ENCODE measurements at places on chromosomes 1 and 21.
A peak's percentile ranks its signal among the peaks of the same experiment; 100 is the strongest.

DNA sequence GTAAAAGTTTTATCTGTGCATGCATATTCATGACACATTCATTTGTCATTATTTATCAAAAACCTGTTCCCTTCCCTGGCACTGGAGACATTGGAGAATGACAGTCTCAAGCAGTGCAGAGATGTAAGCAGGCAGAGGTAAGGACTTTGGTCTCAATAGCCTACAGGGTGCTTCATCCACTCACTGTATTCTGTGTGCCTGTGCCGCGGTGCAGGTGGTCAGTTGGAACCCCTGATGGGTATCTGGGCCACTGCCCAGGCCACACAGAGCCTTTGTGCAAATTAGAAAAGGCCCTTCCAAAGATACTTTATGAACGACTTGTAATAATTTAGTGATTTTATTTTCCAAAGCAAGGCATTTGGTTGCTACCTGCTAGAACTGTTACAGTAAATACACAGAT is 44.0 kb downstream of the CDC42 start:
- no peak for DNase-seq

- DNase-seq: no peak
These were observed 4.0 kb downstream of the PBX1 start for GRCh38 chr1:164562947-164563520.

- DNase-seq: no peak
These were observed 18.7 kb upstream of the FMO2 start for GRCh38 chr1:171166361-171166760.

DNA sequence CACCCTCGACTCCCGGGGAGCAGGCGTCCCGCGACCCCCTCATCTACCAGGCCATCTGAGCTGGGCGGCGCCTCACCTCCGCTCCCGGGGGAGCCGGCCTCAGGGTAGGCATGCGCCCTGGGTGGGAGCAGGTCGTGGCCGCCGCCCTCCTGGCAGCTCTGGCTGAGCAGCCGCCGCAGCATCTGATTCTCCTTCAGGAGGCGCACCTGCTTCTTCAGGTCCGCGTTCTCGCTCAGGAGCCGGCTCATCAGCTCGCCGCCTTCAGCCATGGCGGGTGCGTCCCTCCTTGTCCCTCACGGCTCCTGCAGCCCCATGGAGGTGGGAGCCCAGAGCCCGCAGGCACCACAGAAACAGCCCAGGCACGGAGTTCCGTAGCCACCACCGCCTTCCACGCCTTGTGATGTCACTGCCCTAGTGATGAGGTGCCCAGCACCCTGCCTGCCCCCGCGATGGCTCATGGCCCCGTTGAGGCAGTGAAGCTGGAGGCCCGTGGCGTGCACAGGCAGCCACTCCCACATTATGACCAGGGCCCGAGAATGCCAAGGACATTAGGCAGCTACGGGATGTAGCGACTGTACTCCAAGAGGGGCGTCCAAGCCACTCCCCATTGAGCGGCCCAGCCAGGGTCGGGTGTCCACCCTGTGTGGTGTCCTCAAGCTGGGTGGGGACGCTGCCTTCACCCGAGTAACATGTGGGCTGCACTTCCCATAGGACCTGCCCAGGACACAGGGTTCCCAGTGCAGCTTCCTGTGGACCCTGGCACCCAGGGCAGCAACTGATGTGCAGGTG is 1.5 kb downstream of the SPATC1L start:
- no peak for DNase-seq

- DNase-seq: no peak
These were observed 98.1 kb upstream of the NFIA start for GRCh38 chr1:60984062-60984799.

DNA sequence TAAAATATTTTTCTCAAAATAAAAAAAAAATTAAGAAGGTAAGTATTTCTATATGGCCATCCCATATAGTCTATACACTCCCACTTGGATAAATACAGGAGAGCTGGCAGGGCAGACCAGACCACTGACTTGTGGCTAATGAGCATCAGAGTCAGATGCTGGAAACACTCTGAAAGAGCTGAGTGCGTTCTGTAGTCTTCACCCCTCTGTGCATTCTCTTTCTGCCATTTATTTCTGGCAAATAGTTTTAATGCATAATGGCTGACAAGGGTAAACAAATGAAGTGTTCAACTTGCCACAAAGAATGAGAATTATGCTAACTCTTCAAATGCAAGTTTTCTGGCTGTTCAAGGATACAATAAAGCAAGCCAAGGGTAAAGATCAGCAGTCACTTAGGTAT is 191.7 kb downstream of the TTLL7 start:
- no peak for DNase-seq

DNA sequence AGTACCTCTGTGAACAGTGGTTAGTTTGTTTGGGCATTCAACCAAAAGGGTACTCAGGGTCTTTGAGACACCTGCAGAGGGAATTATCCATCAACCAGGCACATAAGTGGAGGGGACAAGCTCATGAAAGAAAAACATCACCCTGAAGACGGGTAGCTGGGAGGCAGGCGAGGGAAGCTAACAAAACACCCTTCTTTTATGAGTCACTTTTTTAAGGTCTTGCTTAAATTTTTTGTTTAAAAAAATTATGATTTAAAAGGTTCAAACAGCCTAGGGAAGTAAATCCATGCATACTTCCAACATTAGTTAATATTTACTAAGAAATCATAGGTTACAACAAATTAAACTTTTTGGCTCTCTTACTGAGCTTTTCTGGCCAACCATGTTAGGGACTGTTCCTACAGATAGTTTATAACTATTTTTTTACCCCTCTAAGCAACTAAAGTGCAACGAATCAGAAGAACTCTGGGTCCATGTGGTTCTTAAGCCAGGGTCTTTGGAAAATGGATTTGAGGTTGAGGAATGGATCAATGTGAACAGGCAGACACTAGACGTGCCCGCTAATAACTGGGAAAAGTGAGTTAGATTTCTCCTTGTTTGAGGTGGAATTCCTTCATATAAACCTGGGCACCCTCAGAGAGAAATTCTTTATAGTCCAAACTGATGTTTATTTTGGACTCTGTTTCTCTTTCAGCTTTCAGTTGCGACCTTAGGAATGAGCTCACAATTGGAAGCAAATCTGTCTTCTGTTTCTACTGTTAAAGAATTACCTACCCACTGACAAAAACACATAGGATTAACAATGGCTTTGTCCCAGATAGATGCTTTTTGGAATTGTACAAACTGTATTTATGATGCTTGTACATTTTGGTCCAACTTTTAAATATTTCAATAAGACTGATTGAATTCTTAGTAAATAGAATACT is 123.0 kb downstream of the LYPLAL1 start:
- no peak for DNase-seq

DNA sequence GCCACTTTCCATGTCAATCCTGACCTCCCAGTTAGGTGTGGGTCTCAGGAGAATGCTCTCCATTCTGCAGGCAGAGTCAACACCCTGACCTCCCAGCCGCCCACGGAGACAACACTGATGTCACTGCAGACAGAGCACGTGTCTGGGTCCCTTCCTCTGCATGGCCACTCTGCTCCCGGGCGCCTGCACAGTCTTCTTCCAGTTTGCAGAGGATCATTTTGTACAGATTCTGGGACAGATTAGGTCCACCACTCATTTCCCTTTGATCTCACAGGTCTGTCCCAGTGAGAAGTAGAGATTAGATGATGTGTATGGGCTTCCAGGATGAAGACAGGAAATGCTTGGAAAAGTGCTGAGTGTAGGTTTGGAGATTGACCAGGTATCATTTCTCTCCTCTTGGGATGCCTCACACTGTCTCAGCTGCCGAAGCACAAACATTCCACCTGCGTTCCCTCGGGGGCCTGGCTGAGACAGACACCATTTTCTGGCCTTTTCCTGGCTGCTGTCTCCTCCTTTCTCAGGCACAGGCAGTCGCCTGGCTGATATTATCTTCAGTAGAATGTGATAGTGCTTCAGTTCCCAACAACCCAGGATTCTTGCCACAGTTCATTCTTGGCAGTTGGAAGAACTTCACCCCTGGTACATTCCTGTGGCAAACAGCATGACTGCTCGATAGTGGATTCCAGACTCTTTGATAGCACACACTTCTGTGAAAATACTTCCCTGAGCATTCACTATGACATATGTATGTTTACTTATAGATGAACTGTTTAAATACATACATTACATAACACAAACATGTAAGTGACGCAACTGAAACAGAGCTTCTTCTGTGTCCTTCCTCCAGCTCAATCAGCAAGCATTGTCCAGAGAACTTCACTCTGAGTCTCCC is 7.9 kb downstream of the MYBPHL start:
- DNase-seq: no peak

- DNase-seq: no peak
These were observed 22.1 kb upstream of the ACTA1 start for GRCh38 chr1:229456016-229456415.

GRCh38 chr21:36769051-36769839 is 70.3 kb downstream of the SIM2 start:
- peak; percentile 48 for DNase-seq

DNA sequence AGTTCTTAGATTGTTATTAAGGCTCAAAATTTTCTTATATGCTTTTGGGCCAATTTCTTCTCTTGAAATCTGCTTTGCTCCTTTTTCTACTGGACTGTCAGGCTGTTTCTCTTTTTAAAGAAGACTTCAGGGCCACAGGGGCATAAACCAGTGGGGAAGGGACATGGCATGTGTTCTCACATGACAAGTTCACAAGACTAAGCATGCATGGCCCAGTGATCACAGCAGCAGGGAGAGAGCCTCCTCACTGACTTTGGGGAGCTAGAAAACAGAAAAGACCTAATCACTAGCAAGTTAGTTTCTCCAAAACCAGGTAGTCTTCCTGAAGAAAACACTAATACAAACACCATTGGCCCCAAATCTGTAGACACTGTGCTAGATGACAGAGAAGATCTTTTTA is 64.8 kb downstream of the RAB3GAP2 start:
- DNase-seq: no peak

DNA sequence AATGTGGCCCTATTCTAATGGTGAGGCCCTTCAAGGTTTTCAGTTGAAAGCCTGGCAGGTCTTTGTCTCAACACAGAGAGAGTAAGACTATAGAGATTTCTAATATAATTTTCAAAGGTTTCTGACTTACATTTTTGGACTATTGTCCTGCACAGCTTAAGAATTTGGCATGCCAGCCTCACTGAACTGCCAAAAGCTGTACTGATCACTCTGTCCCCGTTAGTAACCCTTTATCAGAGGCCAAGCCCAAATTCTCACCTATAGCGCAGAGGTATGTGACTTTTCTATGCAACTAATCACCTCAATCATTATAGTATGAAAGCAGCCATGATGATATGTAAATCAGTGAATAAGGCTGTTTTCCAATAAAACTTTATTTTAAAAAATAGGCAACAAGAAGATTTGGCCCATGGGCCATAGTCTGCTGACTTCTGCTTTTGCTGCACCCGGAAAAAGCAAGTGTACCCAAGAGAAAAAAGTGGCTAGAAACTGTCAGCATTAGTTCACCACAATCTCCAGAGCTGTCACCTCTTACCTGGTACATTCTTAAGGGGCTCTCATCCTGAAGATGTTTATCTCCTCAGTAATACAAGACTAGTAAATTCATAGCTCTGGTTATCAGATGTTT is 85.4 kb downstream of the PIGK start:
- DNase-seq: no peak

DNA sequence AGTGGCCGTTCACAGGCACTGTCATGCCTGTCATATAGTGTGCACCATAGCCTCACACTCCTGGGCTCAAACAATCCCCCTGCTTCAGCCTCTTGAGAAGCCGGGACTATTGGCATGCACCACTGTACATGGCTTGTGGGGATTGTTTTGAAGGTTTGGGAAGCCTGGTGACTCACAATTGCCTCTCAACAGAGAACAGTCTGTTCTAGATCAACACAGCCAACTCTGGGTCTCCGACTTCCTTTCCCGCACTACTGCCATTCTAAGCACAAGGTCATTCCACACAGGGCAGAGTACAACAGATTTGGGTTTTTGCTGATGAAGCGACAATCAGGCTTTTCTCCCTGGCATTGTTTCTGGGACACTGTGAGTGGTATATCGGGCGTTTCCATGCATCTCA is 15.5 kb upstream of the AHCTF1 start:
- DNase-seq: no peak

DNA sequence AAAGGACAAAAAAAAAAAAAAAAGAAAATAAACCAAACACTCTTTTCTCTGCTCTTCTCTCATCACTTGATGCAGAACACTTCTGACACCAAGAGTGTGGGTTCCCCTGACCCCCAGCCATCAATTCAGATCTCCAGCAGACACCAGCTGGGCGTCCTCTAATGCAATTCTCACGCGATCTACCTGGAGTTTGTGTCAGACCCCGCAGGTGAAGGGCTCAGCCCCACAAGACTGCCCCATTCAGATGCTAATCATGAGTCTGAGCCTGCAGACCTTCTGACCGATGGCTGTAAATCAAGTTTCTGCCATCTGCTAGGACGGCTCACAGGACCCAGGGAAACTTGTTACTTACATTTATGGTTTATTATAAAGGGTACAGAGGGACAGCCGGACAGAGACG is 133.6 kb upstream of the C1orf174 start:
- no peak for DNase-seq

DNA sequence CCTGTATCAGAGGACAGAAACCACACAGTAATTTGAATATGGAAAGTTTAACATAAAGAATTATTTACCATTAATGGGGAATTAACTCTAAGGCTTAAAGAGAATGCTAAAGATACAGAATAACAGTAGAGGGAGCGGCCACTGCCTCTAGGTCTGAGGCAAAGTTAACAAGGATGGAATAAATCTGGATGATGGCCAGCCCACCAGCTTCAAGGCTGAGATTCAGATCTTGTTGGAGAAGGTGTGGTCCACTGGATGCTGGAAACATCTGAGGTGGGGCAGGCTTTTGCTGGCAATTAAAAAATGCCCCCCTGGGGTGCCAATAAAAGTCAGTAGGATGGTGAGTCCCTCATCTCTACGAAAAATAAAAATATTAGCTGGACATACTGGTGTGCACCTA is 29.4 kb downstream of the ZMYM4 start:
- no peak for DNase-seq

DNA sequence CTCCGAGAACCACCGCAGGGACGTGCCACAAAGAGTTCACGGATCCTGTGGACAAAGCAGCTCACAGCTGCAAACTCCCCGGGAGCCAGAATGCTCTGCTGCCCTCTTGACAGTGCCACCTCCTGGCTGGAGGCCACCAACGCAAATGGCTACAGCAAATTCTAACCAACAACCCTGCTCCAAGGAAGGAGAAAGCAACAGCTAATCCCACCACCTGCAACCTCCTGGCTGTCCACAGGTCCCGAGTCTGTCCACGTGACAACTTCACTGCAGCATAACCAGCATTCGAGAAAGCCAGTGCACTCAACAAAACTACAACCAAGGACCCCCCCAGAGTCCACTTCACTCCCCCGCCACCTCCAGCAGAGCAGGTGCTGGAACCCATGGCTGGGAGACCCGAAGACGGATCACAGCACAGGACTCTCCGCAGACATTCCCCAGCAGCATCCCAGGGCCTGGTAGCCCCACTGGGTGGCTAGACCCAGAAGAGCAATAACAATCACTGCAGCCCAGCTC is 17.3 kb downstream of the POFUT2 start:
- DNase-seq: no peak

- DNase-seq: peak; percentile 92
These were observed 570.9 kb upstream of the CAMK1G start for GRCh38 chr1:209012443-209013196.

- DNase-seq: peak; percentile 19
These were observed 26.1 kb downstream of the ZP4 start for GRCh38 chr1:237864338-237865244.

Measured in DMS153 (cell line).